ENCODE measurements at places on chromosomes 16 and 17.

- no peak for DNase-seq
These were observed 195.3 kb downstream of the ZNF423 start for GRCh38 chr16:49660626-49661025.

DNA sequence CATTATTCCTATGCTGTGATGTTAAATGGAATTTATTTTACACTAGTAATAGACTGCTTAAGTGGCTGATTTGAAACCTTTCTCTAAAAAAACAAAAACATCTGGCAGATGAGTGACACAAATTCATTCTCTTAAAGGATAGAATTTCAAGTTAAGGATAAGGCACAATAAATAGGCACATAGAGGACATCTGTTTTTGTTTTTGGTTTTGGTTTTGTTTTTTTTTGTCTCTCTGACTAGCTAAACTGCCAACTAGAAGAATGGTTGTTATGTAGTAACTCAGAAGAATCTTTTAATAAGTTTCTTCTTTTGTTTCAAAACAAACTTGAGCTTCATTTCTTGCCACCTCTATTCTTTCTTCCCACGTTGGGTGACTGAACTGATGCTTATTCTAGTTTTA, 5.1 kb upstream of the VPS4A start:
- DNase-seq, result no peak

- DNase-seq, result no peak
These were observed 39.7 kb downstream of the CACNG4 start for GRCh38 chr17:67004181-67004580.

DNA sequence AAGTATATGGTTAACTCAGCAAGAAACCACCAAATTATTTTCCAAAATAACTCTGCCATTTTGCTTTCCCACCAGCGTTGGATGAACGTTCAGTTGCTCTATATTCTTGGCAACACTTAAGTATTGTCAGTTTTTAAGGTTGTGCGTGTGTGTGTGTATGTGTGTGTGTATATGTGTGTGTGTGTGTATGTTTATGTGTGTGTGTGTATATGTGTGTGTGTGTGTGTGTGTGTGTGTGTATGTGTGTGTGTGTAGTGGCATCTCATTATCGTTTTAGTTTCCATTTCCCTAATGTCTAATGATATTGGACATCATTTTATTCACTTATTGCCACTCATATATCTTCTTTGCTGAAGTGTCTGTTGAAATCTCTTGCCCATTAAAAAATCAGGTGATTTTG, 11.2 kb upstream of the SMTNL2 start:
- DNase-seq, result no peak

DNA sequence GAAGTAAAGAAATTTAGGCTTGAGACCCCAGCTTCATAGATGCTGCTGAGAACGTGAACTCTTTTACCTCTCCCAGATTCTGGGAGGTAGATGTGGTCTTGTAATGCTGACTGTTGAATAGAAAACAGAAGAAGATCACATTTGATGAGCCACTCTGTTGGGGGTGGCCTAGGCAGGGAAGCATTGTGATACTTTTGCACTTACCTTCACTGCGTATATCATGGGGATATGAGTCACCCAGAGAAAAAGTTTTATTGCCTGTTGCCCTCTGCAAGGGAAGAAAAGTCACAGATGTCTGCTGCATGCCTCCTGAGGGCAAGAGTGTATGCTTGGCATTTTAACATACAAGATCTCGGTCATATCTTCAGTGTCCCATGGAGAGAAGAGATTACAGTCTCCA, 365.4 kb downstream of the SNX29 start:
- no peak for DNase-seq

DNA sequence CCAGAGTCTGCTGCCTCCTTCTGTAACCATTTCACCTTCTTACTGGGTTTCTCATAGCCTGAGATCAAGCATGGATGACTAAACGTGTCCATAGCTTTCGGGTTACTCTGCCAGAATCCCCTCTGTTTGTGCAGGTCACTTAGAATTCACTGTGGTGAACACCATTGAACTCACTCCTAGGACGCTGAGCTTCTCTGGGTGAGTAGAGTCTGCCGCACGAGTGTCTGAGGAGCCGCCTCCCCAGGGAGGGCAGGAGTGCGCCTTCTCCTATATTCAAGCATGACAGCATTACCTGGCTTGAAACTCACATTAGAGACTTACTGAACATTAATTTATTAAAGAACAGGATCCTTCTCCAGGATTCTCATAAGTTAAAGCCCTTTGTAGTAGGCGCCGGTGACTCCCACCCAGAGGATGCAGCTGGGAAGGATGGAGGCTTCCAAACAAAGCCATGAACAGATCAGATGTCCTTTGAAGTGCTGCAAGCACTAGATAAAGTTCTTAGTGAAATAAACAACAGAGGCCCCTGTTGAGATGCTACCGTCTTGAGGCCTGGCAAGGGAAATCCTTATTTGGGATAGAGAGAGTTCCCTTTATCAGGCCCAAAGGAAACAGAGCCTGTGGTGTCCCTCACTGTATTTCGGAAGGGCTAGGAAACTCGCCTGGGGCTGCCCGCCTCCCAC, 144.6 kb upstream of the PLCG2 start:
- DNase-seq, result no peak

GRCh38 chr17:2202996-2203575, 100.5 kb downstream of the SMG6 start:
- DNase-seq, result no peak

DNA sequence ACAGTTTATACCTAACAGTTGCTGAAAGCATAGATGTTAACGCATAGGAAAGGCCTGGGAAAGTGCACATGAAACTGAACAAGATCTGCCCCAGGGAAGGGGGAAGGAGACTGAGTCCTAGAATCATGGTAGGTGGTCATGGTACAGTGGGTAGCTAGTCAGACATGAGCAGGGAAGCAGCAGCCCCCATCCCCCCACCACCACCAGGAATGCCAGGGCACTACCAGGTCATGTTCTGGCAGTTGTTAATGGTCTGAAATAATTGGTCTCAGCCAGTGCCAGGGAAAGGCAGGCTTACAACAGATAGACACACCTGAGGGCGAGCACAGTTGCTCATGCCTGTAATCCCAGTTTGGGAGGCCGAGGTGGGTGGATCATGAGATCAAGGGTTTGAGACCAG, 185.2 kb downstream of the CPPED1 start:
- no peak for DNase-seq

GRCh38 chr16:66374176-66374575, 7.7 kb downstream of the CDH5 start:
- no peak for DNase-seq

- no peak for DNase-seq
These were observed 10.0 kb upstream of the CACNA1H start for GRCh38 chr16:1142911-1143310.

- no peak for DNase-seq
These were observed 8.4 kb upstream of the CDRT4 start for GRCh38 chr17:15475631-15476354.

DNA sequence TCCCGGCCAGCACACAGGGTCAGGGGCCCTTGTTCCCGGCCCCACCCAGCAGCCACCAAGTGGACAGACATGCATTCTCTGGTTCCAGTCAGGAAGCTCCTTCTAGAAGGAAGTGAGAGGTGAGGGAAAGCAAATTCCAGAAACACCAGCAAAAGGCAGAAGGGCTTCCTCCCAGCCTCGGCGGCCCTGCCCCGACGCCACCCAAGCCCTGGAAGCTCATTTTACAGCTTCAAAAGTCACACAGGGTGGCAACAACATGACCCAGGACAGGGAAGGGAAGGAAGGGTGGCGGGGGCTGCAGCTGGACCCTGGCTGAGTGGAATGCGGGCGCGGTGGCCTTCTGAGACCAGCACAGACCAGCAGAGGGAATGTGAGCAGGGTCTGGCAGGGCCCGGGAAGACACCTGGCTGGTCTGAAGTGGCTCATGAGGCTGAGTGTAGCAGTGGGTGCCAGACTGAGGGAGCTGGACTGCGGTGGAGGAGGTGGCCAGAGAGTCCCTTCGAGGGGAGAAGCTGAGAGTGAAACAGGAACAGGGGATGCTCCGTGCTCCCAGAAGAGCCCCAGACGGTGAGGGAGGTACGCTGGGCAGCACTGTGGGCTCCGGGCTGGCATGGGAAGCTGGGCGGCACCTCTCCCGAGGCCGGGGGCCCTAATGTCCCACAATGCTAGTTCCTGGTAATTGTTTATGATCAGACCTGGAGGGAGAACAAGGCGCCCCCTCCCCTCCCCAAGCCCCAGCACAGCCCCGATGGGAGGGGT, 1.9 kb upstream of the UNC13D start:
- no peak for DNase-seq

- DNase-seq, result no peak
These were observed 210.4 kb downstream of the XYLT1 start for GRCh38 chr16:17260276-17260849.

GRCh38 chr17:14044702-14045101, 24.6 kb upstream of the COX10 start:
- DNase-seq, result no peak

GRCh38 chr17:29949696-29950095, 8.3 kb downstream of the EFCAB5 start:
- no peak for DNase-seq

DNA sequence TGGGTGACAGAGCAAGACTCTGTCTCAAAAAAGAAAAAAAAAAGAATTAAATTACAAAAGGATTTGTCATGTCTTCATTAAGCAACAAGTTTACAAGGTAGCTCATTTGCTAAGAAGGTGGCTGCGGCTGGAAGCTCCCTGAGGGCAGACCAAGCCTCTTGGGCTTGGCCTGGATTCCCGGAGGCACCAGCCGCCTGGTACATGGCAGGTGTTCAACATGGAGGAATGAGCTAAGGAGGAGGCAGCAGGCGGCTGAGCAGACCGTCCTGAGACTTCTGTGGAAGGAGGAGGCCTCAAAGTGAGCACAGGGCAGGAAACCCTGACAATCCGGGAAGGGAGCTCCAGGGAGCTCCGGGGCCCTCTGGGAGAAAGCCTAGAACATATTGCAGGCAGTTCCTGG, 3.2 kb upstream of the MYLK3 start:
- no peak for DNase-seq

DNA sequence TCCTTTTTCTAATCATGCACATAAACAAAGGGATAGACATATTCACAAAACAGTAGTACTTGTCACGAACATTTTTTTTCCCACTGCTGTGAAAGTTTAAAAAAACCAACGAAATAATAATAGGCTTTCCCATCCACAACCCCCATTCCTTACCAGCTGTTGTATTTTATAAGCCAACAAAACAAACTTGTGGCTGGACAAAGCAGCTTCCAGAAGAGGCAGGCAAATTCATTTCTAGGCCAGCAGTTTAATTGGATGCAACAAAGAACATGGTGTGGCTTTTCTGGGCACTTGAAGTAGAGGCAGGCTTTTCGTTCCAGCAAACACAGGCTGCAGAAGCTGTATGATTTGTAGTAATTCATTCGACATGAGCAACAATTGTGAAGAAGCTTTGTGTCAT, 56.0 kb upstream of the FAM20A start:
- DNase-seq, result no peak

GRCh38 chr17:27540318-27541101, 84.3 kb downstream of the KSR1 start:
- DNase-seq, result no peak

- DNase-seq, result no peak
These were observed 2.1 kb downstream of the MC1R start for GRCh38 chr16:89920723-89921122.

DNA sequence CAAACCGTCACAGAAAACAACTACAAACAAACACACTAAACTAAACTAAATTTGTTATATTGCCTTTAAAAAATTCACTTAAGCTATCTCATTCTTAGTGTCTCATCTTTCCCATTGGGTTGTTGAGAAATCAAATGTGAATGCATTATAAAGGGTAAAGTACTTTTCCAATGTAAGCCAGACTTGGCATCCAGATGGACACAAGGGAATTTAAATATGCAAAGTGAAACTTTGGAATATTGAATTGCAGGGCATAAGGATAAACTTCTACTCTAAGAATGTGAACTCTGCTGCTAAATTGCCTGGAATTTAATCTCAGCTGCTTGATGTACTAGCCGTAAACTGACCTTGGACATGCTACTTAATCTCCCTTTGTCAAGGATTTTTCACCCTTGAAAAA, 1554.6 kb downstream of the CDH8 start:
- no peak for DNase-seq

GRCh38 chr17:49872754-49873377, 25.0 kb upstream of the TAC4 start:
- no peak for DNase-seq

DNA sequence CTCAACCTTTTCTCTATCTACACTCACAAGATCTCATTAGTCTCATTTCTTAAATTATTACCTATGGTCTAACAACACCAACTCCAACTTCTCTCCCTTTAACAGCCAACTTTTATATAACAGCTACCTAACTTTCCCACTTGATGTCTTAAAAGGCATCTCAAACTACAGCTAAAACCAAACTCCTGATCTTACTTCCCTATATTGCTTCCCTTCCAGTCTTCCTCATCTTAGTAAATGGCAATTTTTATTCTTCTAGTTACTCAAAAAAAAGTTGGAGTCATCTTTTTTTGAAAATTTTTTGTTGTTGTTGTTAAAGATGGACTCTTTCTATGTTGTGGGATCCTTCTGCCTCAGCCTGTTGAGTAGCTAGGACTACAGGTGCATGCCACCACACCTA, 15.3 kb downstream of the SRR start:
- no peak for DNase-seq

GRCh38 chr17:17815436-17816200, 21.2 kb downstream of the SREBF1 start:
- DNase-seq, result no peak

DNA sequence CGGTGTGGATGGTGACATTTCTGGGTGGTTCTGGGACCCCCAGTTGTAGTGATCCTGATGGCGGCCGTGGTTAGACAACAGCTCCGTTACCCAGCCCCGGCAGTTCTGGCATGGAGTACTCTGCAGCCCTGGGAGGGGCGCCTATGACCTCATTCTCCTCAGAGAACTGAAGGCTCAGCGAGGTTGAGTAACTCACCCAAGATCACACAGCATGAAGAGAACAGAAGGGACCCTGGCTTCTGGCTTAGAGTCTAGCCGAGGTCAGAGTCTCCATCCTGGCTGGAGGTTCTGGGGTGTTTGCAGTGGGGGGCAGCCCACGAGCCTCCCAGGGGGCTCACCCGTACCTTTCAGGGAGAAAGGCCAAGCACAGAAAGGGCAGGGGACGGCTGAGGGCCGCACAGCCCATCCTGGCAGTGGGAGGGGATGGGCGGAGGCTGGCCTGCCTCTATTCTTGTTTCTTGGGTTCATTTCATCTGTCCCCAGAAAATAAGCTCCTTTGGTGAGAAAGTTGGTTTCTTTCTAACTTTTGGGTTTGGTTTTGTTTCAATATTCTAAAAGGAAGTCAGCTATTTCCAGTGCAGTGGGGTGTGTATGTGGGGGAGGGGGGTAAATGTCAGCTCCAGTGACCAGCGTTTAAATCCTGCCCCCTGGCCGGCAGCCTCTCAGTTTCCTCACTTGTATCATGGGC, 13.2 kb downstream of the ZFPM1 start:
- DNase-seq, result no peak

GRCh38 chr17:35866341-35866950, 2.2 kb downstream of the HEATR9 start:
- DNase-seq, result no peak

Measured in stimulated activated CD8-positive, alpha-beta memory T cell treated with anti-CD3 and anti-CD28 coated beads, Interleukin-7, amount 100 ng/mL, for 4 hours (primary cell).